Uterus (tissue), 4 donors: ENCODE measurements at places on chromosomes 16 and 17.

- no peak for DNase-seq
These were observed 181.9 kb upstream of the CACNG5 start for GRCh38 chr17:66652840-66653507.

DNA sequence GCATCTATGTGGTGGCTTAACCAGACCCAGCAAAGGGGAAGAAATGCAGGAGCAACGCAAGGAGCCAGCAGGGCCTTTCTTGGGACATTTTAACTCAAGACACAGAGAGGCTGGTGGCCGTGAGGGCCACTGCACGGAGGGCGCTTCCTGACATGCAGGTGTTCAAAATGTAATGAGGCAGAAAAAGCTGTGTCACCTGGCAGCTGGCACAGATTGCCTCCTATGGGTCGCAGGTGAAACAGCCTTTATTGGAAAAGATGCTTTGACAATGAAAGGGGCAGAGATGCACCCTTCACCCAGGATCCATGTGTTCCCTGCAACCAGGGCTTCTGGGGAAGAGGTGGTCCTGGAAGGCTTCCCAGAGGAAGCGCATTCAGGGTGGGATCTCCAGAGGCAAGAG lies 219.3 kb downstream of the XYLT1 start:
- DNase-seq: no peak

- DNase-seq: no peak
These were observed 7.1 kb upstream of the ASGR1 start for GRCh38 chr17:7186241-7186640.

DNA sequence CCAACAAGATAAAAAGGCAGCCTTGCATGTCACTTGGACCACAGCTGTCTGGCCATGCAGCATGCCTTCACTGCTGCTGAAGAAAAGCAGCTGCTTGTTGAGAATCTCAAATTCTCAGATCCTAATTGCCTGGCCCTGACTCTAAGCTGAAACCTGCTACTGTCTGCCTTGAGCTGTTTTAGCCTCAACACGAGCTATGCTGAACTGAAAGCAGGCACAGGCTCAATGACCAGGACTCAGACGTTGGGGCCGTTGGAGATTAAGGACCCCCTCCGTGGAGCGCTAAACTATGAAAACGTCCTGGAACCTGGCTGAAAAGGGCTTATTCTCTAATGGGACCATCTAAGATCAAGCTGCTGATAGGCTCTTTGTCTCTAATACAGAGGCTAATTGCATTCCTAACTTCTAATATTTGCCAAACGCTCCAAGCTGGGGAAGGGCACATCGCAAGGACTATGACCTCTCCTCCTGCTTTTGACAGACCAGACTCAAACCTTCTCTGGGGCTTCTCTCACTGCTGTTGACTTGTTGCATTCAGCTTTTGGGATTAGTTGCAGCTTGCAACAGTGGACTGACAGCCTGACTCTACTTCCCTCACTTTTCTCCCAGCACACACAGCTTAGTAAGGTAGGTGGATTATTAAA lies 4.6 kb upstream of the PLK1 start:
- no peak for DNase-seq

DNA sequence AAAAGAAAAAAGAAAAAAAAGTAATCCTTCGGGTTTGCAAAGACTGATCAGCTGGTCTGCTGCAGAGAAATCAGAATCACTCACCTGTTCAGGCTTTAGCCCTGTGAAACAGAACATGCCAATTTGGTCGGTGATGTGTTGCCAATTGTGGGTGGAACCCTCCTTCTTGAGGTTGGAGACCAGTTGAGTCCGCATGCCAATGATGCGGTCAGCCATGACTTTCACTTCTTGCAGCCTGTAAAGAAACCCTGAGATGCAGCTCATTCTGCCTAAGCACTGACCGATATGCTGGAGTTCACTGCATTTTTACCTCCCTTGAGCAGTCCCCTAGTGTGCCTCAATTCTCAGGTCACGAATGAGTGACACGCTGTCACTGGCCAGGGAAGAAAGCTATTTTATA lies 24.8 kb upstream of the SLC38A7 start:
- no peak for DNase-seq

GRCh38 chr17:82153745-82154375 lies 55.8 kb upstream of the FASN start:
- DNase-seq: peak; percentile 67

- DNase-seq: no peak
These were observed 13.0 kb downstream of the NHERF1 start for GRCh38 chr17:74761419-74761818.
